ENCODE measurements at places on chromosomes 5 and 9. TPM values are rescaled to one million over a fixed set of nuclear protein-coding genes. Genes with fewer than 3 reads are reported as not detected.
A peak's percentile ranks its signal among the peaks of the same experiment; 100 is the strongest.

- no peaks in the 10 kb centered on the region for H3K36me3 ChIP-seq
- H3K27me3 ChIP-seq: no peaks in the 10 kb centered on the region
- no peaks in the 10 kb centered on the region for H3K4me1 ChIP-seq
- DNase-seq: no peak
- H3K4me3 ChIP-seq: no peak overlapping the region
- no peak overlapping the region for H3K27ac ChIP-seq
Observed at GRCh38 chr5:158727136-158727535, 372.6 kb downstream of the EBF1 start.

GRCh38 chr5:170449232-170449631, 54.6 kb upstream of the KCNIP1 start:
- no peaks in the 10 kb centered on the region for H3K27me3 ChIP-seq
- DNase-seq: no peak
- no peak overlapping the region for H3K4me3 ChIP-seq
- H3K4me1 ChIP-seq: no peaks in the 10 kb centered on the region
- H3K27ac ChIP-seq: no peak overlapping the region
- H3K36me3 ChIP-seq: no peaks in the 10 kb centered on the region

- H3K4me3 ChIP-seq: no peak overlapping the region
- 0 out of 2 replicates have a peak, but pooled peaks cover 2% of the 10 kb centered on the region for H3K4me1 ChIP-seq
- no peaks in the 10 kb centered on the region for H3K36me3 ChIP-seq
- no peak for DNase-seq
Observed at GRCh38 chr9:125258160-125258785, 3.4 kb upstream of the GAPVD1 start.

- peak; percentile 40 for DNase-seq
- no peak overlapping the region for H3K27ac ChIP-seq
- peaks cover 7% of the 10 kb centered on the region for H3K4me1 ChIP-seq
- H3K27me3 ChIP-seq: no peaks in the 10 kb centered on the region
Observed at GRCh38 chr5:169765176-169765996, 128.3 kb downstream of the DOCK2 start.

The FAM151B gene
- 2.9 TPM for total RNA-seq

DNA sequence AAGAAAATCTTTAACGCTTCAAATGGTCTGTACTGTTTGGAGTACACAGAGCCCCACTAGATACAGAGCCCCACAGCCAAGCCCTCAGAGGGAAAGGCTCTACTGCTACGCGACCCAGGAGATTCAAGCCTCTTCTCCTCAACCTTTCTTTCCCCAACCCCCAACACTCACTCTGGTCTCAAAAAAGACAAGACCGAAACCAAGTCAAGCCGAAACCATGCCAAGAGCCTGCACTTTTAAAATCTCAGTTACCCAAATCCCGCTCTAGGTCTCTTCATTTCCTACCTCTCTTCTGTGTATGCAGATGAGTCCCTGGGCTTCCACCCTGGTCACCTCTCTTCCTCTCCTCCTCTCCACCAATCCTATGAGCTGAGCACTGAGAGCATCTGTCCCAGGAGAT, 31.9 kb downstream of the BARHL1 start:
- no peaks in the 10 kb centered on the region for H3K27me3 ChIP-seq
- H3K27ac ChIP-seq: no peak overlapping the region
- peaks cover 31% of the 10 kb centered on the region for H3K36me3 ChIP-seq
- no peak overlapping the region for H3K4me3 ChIP-seq

The FOXD4L5 gene
- under 0.01 TPM for total RNA-seq

The DOCK8 gene
- total RNA-seq: not detected

GRCh38 chr5:17455942-17456341, 42.1 kb upstream of the TAF11L2 start:
- H3K27ac ChIP-seq: no peak overlapping the region
- H3K36me3 ChIP-seq: no peaks in the 10 kb centered on the region
- no peaks in the 10 kb centered on the region for H3K27me3 ChIP-seq

The IFNA21 gene
- total RNA-seq: not detected

- H3K4me3 ChIP-seq: no peak overlapping the region
- peaks cover 4% of the 10 kb centered on the region for H3K27me3 ChIP-seq
- H3K27ac ChIP-seq: no peak overlapping the region
- no peak for DNase-seq
- H3K36me3 ChIP-seq: no peaks in the 10 kb centered on the region
Observed at GRCh38 chr5:133531178-133531577, 81.2 kb downstream of the FSTL4 start.

The LHFPL2 gene
- total RNA-seq: 11.3 TPM

The PROB1 gene
- total RNA-seq: under 0.01 TPM

DNA sequence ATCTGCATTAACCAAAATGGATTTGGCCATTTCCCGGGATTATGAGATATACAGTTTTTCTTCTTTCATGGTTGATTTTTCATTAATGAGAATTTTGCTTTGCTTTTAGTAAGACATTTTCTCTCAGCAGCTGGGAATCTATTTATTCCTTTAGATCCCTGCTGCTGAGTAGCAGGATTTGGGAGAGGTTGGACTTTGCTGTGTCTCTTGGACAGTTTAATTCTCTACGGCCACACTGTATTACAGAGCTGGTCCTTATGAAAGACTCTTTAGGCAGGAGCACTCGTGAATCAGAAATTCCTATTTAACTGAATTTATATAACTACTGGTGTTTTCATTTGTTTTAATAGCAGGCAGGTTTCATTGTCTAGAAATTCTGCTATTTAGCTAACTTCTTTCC, 1.6 kb downstream of the UNC13B start:
- H3K4me1 ChIP-seq: no peaks in the 10 kb centered on the region
- no peaks in the 10 kb centered on the region for H3K36me3 ChIP-seq
- no peak for DNase-seq
- no peaks in the 10 kb centered on the region for H3K27me3 ChIP-seq

DNA sequence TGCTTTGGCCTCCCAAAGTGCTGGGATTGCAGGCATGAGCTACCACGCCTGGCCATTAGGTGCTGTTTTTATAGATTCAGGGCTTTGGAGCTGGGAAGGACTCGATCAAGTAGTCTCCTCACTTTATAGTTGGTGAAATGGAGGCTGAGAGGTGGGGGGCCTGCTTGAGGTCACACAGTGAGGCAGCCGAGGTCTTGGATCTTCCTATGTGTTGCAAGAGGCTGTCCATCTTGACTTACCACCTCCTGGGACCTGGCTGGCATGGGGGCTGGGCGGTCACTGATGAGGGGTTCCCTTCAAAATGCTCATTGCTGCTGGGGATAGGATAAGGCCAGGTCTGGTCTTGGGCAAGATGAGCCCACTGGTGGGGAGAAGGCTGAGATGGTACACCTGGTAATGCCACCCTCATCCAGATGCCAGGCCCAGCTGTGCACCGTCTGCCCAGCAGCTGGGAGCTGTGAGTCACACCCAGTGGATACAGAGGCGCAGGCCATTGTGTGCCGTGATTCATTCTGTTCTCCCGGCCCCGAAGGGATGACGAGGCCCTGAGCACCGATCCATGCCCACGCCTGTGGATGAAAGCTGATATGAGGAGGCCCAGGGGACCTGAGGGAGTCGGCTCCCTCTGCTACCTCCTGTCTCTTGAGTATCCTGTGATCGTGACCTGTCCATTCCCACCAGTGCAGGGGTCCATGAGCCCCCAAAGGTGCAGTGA, 10.5 kb upstream of the NDST1 start:
- peaks cover 56% of the 10 kb centered on the region for H3K4me1 ChIP-seq
- no peaks in the 10 kb centered on the region for H3K27me3 ChIP-seq
- H3K4me3 ChIP-seq: peak overlapping the region; percentile 5
- peak overlapping the region; percentile 66 for H3K27ac ChIP-seq
- H3K36me3 ChIP-seq: peaks cover 10% of the 10 kb centered on the region

DNA sequence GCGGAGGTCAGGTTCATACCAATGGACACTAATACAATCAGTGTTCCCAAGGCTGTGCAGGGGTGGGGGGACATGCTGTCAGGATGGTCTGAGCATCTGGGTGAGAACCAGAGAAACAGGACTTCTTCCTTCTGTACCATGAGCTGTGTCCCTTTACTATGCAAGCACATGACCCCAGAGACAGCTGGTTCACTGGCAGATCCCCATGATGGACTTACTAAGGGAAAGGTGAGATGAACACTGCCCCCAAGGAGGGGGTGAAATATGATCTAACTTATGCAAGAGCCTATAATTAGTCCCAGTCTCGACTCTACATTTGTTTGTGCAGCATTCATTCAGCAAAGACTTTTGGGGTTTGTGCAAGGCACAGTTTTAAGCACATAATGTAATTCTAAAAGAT, 91.4 kb downstream of the LIFR start:
- H3K4me1 ChIP-seq: peaks cover 49% of the 10 kb centered on the region
- DNase-seq: peak; percentile 44
- H3K4me3 ChIP-seq: no peak overlapping the region
- no peaks in the 10 kb centered on the region for H3K27me3 ChIP-seq
- no peaks in the 10 kb centered on the region for H3K36me3 ChIP-seq
- no peak overlapping the region for H3K27ac ChIP-seq

The ACSL6 gene
- total RNA-seq: not detected

- no peak overlapping the region for H3K27ac ChIP-seq
- H3K27me3 ChIP-seq: peaks cover 2% of the 10 kb centered on the region
- no peaks in the 10 kb centered on the region for H3K36me3 ChIP-seq
- peak; percentile 25 for DNase-seq
Observed at GRCh38 chr5:145943674-145944121, 7.3 kb downstream of the SH3RF2 start.

GRCh38 chr5:83864652-83865051, 144.0 kb upstream of the HAPLN1 start:
- no peaks in the 10 kb centered on the region for H3K36me3 ChIP-seq
- H3K27ac ChIP-seq: no peak overlapping the region
- no peak for DNase-seq

GRCh38 chr5:149438711-149439132, 59.6 kb upstream of the IL17B start:
- H3K27ac ChIP-seq: no peak overlapping the region
- peaks cover 13% of the 10 kb centered on the region for H3K4me1 ChIP-seq
- no peaks in the 10 kb centered on the region for H3K36me3 ChIP-seq

DNA sequence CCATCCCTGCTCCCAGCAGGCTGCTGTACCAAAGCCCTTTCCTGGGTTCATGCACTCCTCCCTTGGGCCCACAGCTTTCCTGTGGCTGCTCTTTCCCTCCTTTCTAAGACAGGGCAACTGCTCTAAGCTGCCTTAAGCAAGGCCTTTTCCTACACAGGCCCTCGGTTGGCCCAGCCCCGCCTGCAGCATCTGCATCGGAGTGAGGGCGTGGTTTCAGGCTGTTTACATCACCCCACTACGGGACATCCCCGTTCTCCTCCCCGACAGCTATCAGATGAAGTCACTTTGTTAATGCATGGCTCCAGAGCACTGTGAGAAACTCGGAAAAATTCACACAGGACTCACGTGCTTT, 3.4 kb downstream of the DPH7 start:
- H3K27me3 ChIP-seq: no peaks in the 10 kb centered on the region
- no peak for DNase-seq
- H3K4me3 ChIP-seq: no peak overlapping the region
- peaks cover 38% of the 10 kb centered on the region for H3K36me3 ChIP-seq
- no peak overlapping the region for H3K27ac ChIP-seq
- peaks cover 6% of the 10 kb centered on the region for H3K4me1 ChIP-seq

The CNTFR gene
- not detected for total RNA-seq

The PCDHGA1 gene
- total RNA-seq: 0.90 TPM

- DNase-seq: no peak
- H3K36me3 ChIP-seq: no peaks in the 10 kb centered on the region
- H3K27me3 ChIP-seq: no peaks in the 10 kb centered on the region
- H3K4me3 ChIP-seq: peak overlapping the region; percentile 57
- no peaks in the 10 kb centered on the region for H3K4me1 ChIP-seq
Observed at GRCh38 chr5:56910210-56910965, 992 bp downstream of the SETD9 start.

The BICD2 gene
- total RNA-seq: 35.7 TPM

The EIF4EBP3 gene
- total RNA-seq: 0.36 TPM

DNA sequence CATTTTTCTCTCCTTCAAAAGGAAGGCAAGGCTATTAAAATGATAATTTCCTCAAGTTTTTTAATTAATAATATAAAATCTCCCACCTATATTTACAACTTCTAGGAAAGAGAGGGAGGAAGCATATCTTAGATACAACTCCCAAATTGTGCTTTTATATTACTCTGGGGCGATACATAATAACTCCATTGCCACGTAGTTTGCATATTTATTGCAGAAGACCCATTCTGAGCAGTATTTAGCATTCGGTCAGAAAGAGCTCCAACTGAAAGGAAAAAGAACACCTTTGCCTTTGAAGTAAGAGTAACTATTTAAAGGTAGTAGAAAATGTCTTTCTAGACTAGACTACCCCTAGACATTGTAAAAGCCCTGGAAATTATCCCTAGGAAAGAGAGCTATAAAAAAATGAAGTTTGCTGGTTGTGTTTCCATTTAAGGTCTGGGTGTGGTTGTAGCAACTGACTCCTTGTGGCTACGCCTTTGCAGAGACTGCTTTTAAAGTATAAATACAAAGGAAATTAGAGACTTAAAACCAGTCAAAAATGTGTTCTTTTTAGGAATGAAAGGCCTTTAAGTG, 566.1 kb downstream of the ZNF608 start:
- H3K27ac ChIP-seq: no peak overlapping the region
- no peaks in the 10 kb centered on the region for H3K36me3 ChIP-seq
- H3K4me3 ChIP-seq: no peak overlapping the region
- DNase-seq: no peak
- no peaks in the 10 kb centered on the region for H3K27me3 ChIP-seq

DNA sequence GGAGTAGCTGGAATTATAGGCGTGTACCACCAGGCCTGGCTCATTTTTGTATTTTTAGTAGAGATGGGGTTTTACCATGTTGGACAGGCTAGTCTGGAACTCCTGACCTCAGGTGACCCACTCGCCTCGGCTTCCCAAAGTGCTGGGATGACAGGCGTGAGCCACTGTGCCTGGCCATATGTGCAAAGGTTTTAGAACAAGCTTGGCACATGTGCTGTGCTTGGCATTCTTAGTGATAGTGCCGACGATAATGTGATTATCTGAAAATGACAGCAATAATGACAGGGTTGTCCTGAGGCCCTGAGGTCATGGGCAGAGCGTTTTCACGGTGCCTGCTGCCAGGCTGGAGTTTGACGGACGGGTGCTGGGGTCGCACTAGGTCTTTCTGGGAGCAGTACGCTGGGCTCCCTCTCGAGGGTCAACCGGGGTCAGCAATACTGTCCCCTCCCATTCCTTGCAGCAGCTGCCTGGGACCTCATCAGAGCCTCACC, 42.6 kb downstream of the HMCN2 start:
- H3K36me3 ChIP-seq: no peaks in the 10 kb centered on the region
- DNase-seq: no peak
- no peaks in the 10 kb centered on the region for H3K4me1 ChIP-seq
- H3K27ac ChIP-seq: no peak overlapping the region

Data from IMR-90 (cell line).